ENCODE measurements at places on chromosomes 2 and 18.

DNA sequence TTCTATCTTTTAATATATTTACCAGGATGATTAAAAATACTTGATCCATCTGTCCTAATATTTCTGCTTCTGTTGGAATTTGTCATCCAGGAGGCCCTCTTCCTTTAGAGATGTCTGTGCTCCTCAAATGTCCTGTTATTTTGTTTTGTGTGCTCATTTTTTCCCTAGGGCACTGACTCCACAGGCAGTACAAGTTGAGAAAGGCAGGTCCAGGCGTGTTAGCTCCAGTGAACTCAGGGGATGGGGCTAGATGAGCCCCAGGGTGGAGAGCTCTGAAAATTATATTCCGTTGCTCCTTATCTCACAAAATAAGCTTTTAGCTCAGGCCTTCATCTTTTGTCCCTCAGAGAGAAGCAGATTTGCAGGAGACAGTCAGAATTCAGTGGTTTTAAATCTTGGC is 105.7 kb downstream of the SLC4A3 start:
- no peak for DNase-seq

- no peak for DNase-seq
These were observed 5.7 kb downstream of the RAMP1 start for GRCh38 chr2:237864940-237865622.

DNA sequence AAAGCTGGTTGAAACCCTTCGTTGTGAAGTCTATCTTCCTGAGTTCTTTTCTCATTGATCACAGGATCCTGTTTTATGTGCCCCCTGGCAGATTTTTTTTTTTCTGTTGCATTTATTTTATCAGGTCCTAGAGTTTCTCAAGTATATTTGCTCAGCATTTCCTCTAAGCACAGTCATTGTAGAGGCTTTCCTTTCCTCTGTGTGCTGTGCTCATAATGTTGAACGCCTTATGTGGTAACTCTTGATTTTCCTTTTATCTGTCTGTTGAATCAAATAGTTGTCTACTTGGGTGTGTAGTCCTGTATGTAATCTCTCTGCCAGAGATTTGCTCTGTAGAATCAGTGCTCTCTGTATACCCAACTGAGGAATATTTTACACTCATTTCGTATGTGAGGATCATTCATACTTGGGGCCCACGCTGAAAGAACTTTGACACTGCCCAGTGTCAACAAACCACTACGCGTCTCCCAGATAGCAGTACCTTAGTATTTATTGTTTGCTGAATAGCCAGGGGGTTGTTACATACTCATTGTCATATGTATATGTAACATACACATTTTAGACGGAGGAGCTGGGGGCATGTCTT is 118.2 kb downstream of the CTNNA2 start:
- no peak for DNase-seq

DNA sequence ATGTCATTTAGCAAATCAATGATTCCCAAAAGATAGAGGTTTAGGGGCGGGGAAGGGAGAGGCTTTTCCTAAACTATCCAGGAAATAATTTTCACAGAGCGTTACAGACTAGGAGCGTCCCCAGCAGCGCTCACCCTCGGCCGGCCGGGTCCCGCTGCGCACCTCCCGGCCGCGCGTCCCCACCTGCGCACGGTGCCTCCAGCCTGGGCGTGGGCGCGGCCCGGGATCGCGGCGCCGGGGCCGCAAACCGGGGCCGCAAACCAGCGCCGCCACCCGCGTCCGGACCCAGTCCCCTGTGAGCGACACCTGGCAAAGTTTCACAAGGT is 684 bp upstream of the ZCCHC2 start:
- no peak for DNase-seq

DNA sequence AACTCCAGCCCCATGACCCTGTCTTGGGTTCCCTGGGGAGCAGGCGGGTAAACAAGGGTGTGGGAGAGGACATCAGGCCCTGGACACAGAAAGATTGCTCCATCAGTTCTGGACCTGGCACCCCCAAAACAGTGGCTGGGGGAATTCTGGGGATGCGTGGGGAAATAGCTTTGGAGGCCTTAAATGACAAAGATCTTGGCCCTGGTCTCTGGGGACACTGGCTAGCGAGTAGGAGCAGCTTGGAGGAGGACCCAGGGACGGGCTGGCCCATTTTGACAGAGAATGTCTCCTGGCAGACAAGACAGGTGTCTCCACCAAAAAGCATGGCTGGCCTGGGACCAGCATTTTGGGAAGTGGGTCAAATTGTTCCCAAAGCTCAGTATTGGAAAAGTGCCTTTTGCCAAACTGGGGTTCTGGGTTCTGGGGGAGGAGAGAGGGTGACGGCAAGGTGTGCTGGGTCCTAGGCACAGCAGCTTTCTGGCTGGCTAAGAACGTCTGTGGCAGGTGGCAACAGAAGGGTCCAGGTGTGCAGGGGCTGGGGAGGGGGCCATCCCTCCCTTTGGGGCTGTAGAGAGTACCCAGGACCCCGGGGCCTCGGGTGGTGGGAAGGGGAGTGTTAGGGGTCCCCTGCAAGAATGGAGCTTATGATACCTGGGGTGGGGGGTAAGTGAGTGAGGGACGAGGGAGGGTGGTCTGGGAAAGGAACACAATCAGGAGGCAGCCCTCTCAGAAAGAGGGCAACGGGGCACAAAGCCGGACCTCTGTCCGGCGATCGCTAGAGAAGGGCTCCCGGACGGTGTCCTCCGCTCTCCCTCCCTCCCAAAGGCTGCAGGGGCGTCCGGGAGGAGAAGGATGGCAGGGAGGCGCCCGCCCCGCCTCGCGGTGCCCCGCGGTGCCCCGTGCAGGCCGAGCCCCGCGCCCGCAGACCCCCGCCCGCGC is 556 bp downstream of the CYRIA start:
- no peak for DNase-seq

GRCh38 chr2:200615247-200615646 is 29.4 kb downstream of the AOX1 start:
- DNase-seq = no peak

GRCh38 chr2:36277146-36277808 is 78.3 kb upstream of the CRIM1 start:
- DNase-seq = no peak

GRCh38 chr18:21298351-21298750 is 56.3 kb downstream of the GREB1L start:
- no peak for DNase-seq

DNA sequence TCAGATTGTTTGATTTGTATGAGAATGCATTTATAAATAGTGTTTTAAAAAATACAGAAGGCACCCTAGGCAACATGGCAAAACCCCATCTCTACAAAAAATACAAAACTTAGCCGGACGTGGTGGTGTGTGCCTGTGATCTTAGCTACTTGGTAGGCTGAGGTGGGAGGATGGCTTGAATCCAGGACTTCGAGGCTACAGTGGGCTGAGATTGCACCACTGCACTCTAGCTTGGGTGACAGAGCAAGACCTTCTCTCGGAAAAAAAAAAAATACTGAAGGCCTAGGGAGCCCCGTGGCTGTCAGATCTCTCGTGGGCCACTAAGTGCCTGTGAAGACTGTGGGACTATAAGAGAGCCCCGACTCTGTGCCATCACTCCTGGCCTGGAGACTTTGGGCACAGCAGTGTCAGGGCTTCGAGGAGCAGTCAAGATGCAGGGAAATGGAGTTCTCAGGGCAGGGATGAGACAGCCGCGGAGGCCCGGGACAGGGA is 40.5 kb downstream of the MYO7B start:
- DNase-seq = no peak

GRCh38 chr2:5984273-5984655 is 292.1 kb downstream of the SOX11 start:
- no peak for DNase-seq

DNA sequence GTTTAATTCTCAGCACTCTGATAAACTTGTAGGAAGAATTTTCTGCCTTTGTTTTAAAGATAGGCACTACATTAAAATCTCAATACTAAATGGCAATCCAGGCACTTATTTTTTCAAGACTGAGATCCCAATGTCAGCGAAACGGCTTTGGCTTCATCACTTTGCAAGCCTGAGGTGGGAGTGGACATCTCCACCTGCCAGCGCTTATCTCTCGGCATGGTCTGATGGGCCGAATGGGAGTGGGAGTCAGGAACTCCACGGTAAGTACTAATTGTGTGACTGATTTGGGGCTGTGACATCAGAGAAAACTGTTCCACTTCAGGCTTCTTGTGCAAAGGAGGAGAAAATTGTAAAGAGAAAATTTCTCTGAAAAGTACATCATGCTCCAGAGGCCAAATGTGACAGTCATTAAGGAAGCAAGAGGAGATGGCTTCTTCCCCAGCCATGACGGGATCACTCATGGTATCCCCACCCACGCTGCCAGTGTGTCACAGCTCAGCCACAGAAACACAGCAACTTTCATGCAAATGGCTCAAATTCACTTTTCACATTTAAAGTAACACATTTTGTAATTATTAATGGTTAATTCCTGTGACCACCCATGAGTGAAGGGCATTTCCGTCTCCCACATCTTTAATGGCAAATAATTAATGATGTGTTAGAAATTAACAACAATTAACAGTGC is 385.5 kb upstream of the HNRNPA3 start:
- no peak for DNase-seq

DNA sequence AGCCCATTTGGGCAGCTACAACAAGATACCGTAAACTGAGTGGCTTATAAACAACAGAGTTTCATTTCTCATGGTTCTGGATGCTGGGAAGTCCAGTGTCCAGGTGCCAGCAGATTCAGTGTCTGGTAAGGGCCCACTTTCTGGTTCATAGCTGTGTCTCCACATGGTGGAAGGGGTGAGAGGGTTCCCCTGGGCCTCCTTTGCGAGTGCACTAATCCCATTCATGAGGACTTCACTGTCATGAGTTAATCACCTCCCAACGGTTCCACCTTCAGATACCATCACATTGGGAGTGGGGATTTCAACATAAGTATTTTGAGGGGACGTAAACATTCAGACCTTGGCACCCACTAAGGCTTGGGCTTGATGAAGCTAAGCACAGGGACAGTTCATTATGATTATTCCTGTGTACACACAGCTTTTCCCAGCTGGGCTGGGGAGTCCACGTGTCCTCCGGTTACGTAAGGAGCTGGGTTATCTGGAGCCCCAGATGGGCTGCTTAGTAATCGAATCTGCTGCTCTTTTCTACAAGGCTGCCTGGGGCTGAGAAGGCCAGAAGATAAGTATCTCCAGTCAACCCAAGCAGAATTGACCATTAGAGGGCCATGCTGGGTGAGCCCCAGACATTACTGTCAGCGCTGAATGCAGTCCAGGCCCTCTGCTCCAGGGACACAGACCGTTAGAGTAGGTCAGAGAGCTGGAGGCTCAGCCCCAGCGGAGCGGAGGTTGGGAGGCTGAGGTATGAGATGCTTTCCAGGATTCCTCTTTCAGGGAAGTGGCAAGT is 42.7 kb downstream of the EPAS1 start:
- no peak for DNase-seq

DNA sequence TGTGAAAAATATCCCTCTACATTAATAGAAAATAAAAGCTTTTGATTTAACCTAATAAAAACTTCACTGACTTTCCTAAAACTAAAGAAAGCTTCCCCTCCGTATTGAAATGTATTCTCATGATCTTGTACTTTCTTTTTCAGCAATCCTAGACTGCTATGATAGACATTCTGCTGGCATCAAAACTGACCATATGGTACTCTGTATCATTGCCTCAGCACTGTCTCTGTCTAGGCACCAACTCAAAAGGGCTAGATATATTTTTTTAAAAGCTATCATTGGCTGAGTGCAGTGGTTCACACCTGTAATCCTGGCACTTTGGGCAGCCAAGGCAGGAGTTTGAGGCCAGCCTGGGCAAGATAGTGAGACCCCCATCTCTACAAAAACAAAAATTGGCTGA is 32.9 kb downstream of the CDKL4 start:
- DNase-seq = no peak

- no peak for DNase-seq
These were observed 18.1 kb upstream of the MAPRE3 start for GRCh38 chr2:26952374-26952773.

GRCh38 chr18:22475426-22476100 is 57.8 kb upstream of the CTAGE1 start:
- DNase-seq = no peak

DNA sequence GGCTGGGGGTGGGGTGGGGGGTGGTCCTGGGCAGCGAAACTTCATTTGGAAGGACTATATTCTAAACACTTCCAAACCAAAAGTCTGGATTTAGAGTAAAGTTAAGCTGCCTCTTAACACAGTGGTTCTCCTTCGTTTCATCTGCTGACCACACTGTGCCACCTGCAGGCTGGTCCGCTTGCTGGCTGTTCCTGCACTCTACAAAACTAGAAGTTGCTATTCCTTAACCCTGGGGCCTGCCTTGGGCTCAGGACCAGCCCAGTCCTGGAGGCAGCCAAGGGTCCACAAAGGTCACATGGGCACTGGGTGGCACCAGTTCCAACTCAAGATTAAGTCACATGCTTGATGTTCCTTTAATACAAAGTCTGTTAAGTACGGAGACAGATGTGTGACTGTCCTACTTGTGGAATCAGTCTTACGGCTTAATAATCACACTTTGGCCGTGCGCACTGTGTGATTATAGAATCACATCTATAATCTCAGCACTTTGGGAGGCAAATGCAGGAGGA is 195.4 kb downstream of the FAM210A start:
- no peak for DNase-seq

GRCh38 chr18:39489431-39489830 is 1923.8 kb upstream of the CELF4 start:
- DNase-seq = no peak

DNA sequence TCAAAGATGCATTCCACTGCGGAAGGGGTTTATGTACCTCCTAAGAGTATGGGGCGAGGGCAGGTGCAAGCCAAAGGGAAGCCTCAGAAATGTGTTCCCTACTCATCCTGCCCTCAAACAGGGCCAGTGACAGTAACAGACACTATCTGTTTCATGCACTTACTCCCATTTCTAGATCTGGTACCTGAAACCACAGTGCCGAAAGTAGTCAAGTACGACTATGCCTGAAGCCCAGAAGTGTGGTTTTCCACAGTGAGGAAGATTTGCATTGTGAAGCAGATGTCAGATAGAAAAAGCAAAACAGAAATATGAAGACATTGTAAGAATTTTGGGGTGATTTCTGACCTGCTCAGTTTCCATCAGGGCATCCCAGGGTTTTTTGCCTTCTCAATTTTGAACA is 748.7 kb downstream of the RNF144A start:
- DNase-seq = no peak

GRCh38 chr2:47043142-47043890 is 111.8 kb downstream of the STPG4 start:
- DNase-seq = peak; percentile 47

- DNase-seq = no peak
These were observed 122.6 kb downstream of the WDPCP start for GRCh38 chr2:63465633-63466032.

DNA sequence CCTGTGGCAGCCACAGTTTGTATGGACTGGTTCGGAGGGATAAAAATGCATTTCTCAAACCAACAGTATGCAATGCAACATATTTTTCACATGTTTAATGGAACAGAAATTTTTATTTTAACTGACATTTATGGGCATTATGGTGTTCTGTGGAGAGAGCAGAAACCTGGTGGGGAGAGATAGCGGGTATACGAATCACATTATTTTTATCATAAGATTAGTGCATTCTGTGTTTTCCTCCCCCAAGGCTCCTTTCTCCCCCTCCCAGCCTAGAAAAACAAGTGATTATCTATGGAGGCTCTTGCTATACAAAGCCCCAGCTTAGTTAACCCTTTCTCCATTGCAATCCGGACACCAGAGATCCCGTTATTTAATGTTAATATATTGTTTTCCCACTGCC is 289.8 kb upstream of the PIK3C3 start:
- no peak for DNase-seq
